ENCODE measurements at places on chromosomes 1 and 21.

GRCh38 chr1:180489313-180489712, 13.1 kb downstream of the ACBD6 start:
- no peak for DNase-seq

DNA sequence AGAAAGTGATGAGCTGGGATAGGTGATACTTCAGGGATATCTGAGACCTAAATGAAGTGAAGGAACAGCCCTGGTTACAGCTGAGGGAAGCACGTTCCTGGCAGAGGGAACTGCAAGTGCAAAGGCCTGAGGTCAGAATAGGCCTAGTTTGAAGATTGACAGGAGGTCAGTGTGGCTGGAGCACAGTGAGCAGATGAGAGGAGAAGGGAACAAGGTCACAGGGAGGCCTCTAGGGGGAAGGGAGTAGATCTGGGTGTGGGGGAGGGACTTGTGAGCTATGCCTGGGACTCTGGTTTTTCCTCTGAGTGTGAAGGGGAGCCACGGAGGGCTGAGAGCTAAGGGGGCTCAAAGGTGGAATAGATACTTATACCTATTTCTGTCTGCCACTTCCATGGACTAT, 736.4 kb downstream of the MATN1 start:
- no peak for DNase-seq

- DNase-seq = peak; percentile 65
Observed at GRCh38 chr1:179126338-179127060, 44.6 kb downstream of the TOR3A start.

DNA sequence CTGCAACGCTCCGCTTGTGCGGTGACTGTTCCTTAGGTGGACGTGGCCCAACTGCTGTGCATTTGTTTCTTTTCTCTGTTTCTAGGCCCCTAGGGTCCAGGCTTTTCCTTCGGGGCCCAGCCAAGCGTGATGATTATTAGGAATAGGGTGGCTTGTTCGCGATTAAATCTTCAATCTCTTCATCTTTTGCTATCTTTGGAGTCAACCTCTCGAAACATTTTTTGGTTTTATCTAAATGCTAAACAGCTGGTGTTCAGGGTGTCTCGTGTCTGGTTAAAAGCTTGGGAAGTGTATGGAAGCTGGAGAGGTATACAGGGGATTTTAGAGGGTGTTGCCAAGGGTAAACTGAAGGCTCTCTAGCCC, 844 bp upstream of the PLD5 start:
- DNase-seq = no peak

GRCh38 chr1:246491551-246492053, 15.5 kb downstream of the SMYD3 start:
- no peak for DNase-seq

- DNase-seq = no peak
Observed at GRCh38 chr1:155038602-155039307, 5.1 kb downstream of the DCST1 start.
